Suppressor macrophage treated with lipopolysaccharide for 4 hours (primary cell): ENCODE measurements at places on chromosomes 6 and 20.

- DNase-seq: no peak
Measured at GRCh38 chr6:5020142-5020541, 16.3 kb upstream of the RPP40 start.

DNA sequence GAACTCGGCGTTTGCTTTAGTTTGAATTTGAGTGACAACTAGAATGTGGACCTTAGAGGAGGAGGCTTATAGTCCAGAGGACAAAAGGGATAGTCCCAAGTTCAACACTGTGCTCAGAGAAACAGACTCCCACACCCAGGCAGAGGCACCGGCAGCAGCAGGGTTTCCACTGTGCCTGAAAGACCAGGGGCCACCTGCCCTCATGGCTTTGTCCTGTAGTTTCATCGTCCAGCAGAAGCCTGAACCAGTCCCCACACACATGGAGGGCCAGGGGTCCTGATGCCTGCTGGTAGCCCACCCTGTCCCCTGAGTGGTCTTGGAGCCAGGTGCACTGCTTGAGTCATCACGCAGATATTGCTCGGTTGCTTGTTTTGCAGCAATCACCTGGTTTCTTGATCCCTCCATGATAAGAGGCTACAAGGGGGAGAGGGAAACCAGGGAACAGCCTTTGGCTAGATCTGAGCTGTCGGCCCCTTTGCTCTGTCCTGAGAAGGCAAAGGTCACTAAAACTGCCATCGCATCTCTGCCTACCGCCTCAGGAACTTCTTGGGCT, 7.2 kb upstream of the ACSS1 start:
- no peak for DNase-seq

DNA sequence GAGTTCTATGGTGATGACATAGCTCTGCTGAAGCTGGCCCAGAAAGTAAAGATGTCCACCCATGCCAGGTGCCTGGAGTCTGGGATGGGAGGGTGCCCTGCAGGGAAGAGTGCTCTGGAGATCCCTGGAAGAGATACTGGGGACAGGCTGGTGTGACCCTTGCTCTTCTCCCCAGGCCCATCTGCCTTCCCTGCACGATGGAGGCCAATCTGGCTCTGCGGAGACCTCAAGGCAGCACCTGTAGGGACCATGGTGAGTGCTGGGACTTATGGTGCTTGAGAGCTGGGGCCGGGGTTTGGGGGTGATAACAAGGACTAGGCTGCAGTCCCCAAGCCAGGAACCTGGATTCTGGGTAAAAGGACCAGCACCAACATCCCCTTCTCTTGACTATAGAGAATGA, 2.2 kb upstream of the CFB start:
- DNase-seq: no peak

DNA sequence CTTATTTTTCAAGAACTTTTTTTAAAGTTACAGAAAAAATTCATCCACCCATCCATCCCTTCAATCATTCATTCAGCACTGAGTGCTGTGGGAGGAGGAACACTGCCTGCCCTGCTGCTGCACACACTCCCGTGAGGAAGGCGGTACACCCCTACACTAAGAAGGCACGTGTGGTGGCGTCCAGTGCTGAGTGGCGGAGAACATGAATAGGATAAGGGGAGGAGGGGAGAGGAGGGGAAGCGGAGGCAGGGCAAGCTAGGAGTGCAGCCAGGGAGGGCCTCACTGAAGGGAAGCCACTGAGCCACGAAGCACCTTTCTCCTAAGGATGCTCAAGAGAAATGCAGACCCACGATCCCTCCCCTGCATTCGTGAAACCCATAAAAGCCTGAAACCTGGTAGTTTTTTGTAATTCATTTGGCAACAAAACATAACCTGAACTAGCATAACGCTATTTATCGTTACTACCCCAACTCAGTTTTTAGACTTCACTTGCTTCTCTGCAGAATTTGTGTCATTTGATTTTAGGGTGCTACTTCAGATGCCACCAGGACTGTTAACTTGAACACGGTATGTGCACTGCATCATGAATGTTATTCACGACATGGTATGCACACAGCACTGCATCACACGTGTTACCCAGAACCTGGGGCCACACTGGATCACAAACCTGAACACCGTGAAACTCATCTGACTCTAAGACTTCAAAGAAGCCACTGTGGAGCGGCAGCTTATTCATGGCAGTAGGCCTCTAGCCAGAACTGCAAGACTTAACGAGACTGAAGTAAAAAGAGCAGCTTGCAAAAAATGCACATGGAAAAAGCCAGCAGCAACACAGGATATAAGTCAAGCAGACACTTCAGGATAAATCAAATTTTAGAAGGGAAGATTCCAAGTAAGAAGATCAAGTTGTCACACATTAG, 3.5 kb downstream of the RNASET2 start:
- DNase-seq: no peak

DNA sequence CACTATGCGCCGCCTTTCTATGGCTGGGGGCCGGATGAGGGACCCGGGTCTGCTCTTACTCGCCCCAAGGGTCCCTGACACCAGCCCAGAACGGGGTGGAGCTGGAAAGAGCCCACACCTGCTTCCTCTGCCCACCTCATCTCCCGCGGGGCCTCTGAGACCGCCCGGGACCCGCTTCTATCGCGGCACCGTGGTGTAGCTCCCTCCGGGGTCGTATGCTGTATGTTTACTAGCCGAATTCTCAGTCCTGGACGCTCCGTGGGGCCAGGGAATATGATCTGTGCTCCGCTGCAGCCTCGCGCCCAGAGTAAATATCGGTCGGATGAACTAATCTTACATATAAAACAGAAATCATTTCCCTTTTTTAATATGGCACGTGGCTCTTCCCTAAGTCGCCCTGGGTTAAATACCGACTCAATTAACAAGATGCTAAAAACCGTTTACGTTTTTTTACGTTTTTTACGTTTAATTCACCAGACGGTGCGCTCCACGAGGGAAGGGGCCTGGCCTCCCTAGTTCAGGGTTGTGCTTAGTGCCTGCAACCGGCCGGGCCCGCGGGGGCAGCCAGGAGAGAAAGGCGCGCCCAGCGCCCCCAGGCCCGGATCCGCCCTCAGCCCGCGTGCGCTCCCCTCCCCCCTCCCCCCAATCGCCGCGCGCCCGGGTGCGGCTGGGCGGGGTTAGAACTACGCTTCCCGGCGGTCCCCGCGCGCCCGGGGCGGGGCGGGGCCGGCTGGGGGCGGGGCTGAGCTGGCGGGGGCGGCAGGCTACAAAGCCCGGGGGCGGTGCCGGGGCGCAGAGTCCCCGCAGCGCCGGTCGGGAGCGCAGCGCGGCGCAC, at the start of gene RBM38:
RBM38 (plus strand) TSS at position 793 of the 835 bp plus-strand sequence. CDS start 186 bp downstream, outside the sequence.
- DNase-seq: peak; percentile 80

DNA sequence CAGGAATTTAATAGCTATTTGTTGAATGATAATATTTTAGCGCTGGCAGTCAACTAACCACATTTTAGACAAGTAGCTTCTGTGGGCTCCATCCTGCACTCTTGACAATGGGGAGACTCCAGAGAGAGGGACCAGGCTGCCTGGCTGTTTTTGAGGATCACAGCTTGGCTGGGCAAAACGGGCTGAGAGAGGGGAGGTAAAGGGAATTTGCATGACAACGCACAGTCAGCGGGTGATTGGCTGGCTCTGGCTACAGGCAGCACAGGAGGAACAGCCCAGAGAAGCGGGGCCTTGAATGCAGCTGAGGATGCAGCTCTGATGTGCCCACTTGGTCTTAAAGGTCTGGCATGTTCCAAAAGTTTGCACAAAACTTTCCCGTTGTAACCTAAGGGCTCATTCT, 41.2 kb downstream of the LRFN2 start:
- DNase-seq: no peak

DNA sequence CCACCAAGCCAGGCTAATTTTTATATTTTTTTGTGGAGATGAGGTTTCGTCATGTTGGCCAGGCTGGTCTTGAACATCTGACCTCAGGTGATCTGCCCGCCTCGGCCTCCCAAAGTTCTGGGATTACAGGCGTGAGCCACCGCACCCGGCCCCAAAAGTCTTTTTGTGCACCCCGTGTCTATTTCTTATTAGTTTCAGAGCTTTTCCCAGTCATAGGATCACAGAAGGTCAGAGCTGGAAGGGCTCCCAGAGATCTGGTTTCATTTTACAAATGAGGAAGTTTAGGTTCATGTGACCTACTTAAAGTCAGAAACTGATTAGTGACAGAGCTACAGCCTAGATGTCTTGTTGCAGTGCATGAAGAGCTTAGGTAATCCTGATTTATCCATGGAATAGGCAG, 1.6 kb upstream of the OGFRL1 start:
- DNase-seq: peak; percentile 88

DNA sequence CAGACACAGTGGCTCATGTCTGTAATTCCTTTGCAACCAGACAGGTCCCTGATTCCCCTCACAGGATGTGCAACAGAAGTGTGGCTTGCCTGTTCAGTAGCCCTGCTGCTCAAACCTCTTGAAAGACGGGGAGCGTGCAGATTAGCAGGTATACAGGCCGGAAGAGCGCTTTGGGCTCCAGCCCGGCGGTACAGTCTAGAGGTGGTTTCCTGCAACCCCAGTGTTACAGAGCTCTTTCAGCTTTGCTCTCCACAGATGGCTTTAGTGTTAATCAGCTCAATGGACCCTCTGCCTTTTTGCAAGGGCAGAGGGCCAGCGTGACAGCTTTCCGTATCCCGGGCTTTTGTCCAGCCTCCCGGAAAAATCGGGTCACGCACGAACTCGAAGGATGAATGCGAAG, 67.2 kb upstream of the TNFRSF21 start:
- DNase-seq: no peak

DNA sequence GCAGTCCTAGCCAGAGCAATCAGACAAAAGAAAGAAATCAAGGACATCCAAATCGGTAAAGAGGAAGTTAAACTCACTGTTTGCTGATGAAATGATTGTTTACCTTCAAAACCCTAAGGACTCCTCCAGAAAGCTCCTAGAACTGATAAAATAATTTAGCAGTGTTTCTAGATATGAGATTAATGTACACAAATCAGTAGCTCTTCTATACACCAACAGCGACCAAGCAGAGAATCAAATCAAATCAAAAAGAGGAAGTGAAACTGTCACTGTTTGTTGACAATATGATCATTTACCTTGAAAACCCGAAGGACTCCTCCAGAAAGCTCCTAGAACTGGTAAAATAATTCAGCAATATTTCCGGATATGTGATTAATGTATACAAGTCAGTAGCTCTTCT, 21.7 kb downstream of the SERPINB9 start:
- no peak for DNase-seq

DNA sequence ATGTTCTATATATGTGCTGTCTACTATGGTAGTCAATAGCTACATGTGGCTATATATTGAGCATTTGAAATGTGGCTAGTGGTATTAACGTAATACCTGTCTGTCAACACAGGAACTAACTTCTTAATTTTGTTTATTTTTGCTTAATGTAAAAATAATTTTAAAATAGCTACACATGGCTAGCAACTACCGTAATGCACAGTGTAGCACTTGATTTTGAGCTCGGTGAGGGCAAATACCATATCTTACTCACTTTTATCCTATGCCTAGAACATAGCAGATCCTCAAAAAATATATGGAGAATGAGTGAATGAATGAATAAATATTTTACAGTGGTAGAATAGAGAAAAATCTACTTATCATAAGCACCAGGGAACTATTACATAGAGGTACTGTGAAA, 28.1 kb upstream of the TMEM170B start:
- DNase-seq: no peak

GRCh38 chr20:59044295-59044694, 1.7 kb upstream of the PRELID3B start:
- no peak for DNase-seq

DNA sequence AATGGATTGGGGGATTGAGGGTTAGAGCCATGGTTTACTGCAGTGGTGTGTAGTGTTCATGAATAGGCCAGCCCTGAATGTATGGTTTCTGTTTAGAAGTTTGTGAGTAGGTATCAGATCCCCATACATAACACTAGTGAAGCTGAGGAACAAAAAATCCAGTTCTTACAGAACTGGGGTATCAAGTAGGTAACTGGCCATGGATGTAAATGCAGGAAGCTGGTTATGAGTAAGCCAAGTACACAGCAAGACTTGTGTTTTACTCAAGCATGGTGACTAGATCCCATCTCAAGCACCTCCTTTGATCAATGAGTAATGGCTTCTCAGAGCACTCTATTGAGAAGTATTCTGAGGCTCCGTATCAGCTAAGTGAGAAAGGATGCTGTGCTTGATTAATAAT, 613.7 kb upstream of the FLRT3 start:
- DNase-seq: no peak

- DNase-seq: no peak
Measured at GRCh38 chr20:46637020-46637419, 14.2 kb downstream of the SLC13A3 start.

DNA sequence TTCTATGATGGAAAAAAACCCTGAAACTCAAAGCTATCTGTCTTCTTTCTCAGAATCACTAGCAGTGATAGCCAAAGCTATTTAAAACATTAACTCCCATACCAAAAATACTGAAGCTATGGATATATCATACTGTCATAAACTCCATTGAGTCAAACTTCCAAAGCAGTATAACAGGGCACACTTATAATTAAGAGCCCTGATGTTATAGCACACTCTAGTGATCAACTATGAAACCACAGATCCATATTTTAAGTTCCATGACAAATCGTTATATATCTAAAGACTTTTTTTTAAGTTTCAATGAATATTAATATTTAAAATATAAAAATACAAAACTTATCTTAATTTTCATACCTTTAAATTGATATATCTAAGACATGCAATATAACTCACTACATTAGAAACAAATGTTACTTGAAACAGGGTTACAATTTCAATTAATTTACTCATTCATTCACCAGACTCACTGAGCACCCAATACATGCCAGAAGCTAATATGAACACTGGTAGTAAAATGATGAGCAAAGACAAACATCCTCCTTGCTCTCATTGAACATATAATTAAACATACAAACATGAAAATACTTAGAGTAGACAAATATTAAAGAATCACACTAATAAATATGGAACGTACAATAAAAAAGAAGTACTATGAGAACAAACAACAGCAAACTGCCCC, 69.3 kb downstream of the IBTK start:
- DNase-seq: peak; percentile 4

GRCh38 chr6:53056273-53056672, 8.9 kb upstream of the FBXO9 start:
- no peak for DNase-seq

DNA sequence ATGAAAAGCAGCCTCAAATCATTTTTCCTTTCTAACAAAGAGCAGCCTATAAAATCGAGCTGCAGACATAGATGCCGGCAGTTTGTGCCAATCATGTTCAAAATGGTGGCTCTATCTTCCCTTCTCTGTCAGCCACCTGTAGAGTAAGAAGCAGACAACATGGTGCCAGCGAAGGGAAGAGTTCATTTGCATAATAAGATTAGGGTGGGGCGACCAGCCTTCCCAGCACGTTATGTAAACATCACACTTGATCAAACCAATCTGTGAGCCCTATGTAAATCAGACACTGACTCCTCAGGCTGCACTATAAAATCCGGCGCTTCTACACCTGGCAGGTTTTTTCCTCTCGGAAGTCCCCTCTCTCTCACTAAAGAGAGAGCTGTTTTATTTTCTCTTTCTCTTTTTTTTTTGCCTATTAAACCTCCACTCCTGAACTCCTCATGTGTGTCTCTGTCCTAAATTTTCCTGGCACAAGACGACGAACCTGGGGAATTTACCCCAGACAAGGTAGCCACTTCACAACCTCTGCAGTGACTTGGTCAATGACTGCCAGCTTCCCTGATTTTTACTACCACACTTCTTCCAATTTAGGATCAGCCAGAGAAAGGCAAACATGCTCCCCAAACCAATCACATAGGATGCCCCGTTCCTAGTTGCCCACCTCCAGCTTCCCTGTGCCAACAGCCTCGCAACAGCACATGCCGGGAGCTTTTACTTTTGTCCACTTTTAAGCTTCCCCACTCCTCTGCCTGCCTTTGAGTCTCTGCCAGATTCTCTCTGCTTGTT, 12.9 kb downstream of the TPMT start:
- DNase-seq: no peak
